ENCODE measurements at places on chromosomes 11 and 22.

DNA sequence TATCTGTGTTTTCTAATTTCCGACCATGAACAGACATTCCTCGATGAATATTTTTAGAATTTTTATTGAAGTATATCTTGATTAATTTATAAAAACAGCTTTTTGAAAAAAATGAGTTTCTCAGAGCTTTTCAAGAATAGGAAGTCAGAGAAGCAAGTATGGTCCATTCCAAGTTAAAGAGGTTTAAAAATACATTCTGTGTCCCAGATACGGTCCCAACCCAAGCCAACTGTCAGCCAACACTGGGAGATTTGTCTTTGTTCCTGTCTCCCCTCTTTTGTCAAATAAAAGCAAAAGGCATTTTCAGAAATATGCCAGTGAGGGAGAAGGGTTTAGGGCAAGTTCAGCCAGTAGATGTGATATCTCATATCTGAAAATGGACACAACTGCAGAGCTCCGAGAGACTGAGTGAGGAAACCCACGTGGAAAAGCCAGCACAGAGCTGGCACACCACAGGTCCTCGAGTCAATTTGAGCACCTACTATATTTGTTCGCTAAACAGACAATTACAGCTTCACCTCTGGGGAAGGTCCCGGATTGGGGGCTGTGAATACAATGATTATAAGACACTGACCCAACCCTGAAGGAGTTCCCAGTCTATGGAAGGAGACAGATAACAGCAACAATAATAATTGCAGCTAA lies 59.8 kb downstream of the C11orf91 start:
- no peak for DNase-seq

GRCh38 chr11:69639831-69640230 lies 1.1 kb upstream of the CCND1 start:
- no peak for DNase-seq

- DNase-seq, result no peak
Measured at GRCh38 chr11:57792060-57792541, 30.5 kb downstream of the CTNND1 start.

GRCh38 chr11:72613977-72614376 lies 60.2 kb downstream of the PDE2A start:
- no peak for DNase-seq

GRCh38 chr11:134607963-134608750 lies 196.1 kb upstream of the B3GAT1 start:
- DNase-seq, result no peak

DNA sequence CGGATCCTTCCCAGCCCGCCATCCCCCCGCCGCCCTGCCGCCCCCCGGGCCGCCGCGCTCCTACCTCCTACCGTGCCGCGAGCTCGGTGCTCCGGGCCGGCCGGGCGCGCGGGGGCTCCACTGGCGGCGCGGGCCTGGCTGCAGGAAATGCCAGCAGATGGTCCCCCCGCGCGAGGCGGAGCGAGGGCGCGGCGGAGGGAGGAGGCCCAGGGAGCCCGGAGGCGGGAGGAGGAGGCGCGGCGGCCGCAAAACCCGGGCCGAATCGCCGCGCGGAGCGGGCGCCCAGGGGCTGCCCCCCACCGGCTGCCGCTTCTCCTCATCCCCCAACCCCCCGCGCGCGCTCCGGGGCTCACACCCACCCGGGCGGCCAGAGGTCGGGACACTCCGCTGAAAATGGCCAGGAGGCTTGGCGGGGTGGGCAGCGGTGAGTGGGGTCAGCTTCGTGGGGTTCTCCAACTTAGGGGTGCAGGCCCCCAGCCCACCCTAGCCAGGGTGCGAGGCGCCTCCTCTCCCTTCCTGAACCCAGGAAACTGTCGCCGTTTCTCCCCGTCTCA lies at the start of gene OSBPL5:
Gene OSBPL5, minus strand, starts transcription at position 159 of the 554 bp plus-strand sequence. CDS start 36,162 bp downstream, outside the sequence.
- DNase-seq, result peak; percentile 77

- no peak for DNase-seq
Measured at GRCh38 chr11:110329445-110329844, 33.0 kb upstream of the RDX start.

DNA sequence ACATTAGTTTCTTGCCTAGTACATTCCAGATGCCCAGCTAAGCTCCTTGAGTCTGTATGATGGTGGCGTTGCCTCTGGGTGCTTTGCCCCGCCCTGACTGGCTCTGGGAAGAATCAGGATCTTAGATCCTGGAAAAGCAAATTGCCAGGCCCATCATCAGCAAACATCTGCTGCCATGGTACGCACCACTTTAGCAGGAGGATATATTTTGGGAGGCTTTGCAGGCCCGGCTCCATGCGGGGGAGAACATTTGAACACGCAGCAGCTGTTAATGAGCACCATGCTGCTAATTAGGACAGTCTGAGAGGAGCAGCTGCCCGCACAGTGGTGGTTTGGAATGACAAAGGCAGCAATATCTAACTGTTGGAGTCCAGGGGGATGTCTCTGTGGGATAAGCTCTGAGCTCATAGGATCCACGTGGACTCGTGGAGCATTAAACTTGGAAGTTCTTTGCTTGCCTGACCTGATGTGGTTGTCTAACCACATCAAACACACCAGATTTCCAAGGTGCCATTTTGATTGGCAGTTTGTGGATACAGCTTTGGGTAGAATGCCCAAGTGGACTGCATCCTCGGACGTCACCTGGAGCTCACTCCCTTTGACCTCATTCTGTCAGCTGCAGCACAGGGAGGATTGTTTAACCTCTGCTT lies 217.0 kb upstream of the ZBED5 start:
- DNase-seq, result no peak

DNA sequence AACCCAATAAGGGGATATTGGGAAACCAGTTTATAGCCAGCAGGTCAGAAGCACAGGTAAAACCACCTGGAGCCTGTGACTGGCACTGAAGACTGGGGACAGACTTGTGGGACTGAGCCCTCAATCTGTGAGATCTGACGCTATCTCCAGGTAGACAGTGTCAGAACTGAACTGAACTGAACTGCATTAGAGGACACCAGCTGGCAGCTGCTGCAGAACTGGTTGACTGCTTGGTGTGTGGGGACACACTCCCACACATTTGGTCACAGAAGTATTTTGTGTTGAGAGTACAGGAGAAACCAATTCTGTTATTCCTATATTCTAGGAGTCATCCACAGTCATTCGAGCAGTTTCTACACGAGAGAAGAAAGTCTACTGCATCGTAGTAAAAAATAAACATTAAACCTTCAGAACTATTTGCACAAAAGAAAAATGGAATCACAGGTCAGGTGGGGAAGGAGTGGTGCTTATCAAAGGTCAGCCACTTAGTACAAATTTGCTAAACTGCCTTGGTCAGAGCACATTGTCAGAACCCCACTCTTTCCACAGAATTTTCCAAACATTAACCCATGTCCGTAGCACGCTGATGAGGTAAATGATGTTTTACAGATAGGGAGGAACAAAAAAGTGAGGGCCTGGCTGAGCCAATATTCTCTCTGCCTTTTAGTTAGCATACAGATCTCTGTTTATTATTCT lies 77.2 kb downstream of the SIK3 start:
- no peak for DNase-seq

GRCh38 chr22:46084376-46084775 lies 66.0 kb upstream of the PPARA start:
- DNase-seq, result no peak

DNA sequence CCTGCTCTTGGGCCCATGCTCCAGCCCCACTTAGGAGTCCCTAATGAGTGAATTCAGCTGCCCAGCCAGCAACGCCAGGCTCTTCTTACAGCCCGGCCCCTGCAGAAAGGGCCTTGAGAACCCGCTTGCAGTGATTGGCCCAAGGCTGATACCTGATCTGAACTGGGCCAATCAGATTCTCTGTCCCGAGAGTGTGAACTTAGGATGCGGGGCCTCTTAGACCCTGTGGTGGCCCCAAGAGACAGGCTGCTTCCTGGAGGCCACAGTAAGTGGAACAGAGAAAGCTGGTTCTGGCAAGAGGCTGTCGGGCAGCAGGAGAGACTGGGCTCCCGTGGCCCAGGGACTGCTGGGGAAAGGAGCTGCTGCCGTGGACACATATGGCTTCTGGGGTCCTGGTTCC lies 11.5 kb downstream of the VSTM5 start:
- no peak for DNase-seq

- no peak for DNase-seq
Measured at GRCh38 chr22:32617271-32617670, 142.7 kb downstream of the FBXO7 start.

GRCh38 chr11:26199331-26200095 lies 132.4 kb upstream of the ANO3 start:
- no peak for DNase-seq

- DNase-seq, result no peak
Measured at GRCh38 chr22:48263431-48263765, 1500.9 kb downstream of the TBC1D22A start.

DNA sequence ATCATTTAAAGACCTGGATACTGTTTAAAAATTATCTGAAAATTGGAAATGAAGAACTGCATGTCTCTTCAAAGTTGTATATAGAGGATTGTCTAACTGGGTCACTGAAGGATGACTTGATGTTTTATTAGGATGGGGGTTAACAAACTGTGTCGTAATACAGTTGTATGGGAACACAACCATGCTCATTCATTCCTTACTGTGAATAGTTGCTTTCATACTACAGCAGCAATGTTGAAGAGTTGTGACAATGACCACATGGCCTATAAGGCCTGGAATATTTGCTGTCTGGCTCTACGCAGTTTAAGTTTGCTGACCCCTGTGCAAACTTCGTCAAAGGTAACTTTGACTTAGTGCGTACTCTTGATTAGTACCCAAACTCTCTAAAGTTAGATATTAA lies 38.4 kb downstream of the FDX1 start:
- DNase-seq, result no peak

DNA sequence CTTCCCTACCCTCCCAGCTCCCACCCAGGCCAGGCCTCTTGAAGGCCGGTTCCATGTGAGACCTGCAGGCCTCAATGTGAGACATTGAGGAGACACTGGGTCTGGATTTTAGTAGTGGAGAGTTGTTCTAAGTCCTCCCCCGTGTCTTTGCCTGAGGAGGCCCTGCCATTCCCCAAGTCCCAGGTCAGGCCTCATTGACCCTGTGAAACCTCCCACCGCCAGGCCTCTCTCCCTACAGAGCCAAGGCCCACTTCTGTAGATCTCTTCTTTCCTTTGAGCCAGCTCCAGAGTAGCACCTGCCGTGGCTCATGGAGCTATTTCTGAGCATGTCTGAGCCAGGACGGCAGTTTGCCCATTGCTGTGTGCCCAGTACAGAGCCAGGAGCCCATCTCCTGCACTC lies 1419.6 kb downstream of the TBC1D22A start:
- no peak for DNase-seq

DNA sequence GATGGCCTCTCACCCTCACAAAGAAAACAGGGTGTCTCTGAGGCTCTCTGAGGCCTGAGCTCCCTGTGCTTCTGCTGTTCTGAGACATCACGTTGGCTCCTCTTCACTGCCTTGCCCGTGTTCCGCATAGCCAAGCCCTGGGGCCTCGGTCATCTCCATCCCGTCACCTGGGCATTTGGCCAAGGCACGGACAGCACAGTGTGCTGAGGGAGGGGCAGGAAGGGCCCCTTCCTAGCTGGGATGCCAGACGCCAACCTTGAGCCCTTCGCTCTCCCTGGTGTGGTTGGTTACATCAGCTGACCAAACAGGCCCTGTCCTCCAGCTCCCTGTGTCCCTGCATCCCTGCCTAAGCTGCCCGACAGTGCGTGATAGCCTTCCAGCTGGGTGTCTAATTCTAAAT lies 25.9 kb downstream of the MOV10L1 start:
- DNase-seq, result no peak

GRCh38 chr22:50656122-50657070 lies 16.2 kb upstream of the SHANK3 start:
- peak; percentile 35 for DNase-seq

DNA sequence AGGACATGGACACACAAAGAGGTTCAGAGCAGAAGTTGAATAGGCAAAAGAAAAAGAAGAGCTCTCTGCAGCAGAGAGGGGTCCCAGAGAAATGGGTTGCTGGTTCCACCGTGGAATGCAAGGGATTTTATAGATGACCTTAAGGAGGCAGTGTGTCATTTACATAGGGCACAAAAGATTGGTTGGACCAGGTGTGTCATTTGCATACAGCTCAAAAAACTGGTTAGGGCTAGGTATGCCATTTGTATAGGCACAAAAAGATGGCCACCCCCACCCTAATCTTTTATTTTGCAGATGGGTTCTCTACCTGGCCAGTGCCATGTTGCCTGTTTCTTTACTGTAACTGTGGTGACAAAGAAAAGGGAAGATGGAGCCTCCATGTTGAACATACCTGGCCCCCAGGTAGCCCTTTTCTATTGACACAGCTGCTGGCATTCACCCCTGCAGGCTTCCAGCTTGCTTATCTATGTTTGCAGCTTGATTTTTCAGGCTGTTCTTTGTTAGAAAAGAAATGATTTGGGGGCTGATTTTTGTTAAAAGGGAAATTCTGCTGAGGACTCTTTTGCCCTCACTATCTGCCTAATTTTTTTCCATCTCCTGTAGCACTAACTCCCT lies 3.1 kb upstream of the CAVIN3 start:
- DNase-seq, result no peak

DNA sequence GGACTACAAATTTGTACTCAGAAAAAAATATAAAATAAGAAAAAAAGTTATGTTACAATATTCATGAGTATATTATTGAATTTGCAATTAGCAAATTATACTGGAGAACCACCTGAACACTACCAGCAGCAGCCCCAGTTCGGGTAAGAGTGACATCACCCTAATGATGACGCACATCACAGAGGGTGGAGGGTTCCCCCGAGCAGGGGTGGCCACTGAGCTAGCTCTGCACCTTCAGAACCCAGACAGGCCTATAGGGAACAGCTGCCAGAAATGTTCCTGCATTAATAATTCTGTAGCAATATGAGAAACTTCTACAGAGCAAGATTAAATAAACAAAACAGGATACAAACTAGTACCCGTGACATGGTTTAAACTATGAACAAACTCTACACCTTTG lies 17.5 kb upstream of the ARAP1 start:
- DNase-seq, result no peak

DNA sequence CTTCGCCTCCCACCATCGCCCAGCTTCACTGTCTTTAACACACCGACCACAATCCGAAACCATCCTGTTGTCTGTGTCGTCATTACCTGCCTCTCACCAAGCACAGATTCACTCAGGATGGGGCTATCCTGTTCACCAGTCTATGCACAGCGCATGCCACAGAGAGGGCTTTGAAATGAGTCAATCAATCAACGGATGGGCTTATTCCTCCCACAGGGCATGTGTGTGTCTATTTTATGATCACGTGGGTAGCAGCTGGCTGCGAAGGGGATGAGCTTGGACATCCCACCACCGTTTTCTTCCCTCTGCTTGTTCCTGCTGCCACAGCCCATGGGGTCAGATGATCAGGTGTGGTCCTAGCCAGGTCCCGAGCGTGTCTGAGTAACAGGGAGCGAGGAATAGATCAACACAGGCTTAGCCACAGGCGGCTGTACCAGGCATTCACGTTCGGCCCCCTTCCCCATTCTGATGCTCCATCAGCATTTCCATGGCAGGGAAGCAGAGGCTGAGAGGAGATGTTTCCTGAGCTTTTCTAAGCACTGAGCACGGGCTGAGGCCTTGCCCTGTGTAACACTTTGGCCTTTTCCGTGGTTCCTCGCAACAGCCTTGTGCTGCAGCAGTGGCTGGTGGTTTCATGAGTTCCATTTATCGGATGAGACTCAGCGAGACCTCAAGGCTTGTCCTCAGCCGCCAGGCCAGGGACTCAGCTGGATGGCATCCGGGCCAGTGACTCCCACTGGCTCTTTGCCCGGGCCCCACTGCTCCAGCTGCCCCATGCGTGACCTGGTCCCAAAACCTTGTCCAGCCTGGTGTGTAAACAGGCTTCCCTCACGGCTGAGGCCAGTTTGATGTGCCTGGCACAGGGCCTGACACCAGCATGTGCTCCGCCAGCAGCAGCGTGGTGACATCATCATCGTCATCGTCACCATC lies 48.1 kb upstream of the FGF3 start:
- no peak for DNase-seq

- DNase-seq, result no peak
Measured at GRCh38 chr11:132101881-132102280, 731.5 kb downstream of the NTM start.

GRCh38 chr22:23035557-23036277 lies 34.6 kb upstream of the GNAZ start:
- DNase-seq, result no peak

Measured in renal pelvis (tissue), 12 donors.